Dorsolateral prefrontal cortex (tissue), 122 donors: ENCODE measurements at places on chromosomes 12 and 14. TPM values are rescaled to one million over a fixed set of nuclear protein-coding genes. Genes with fewer than 3 reads are reported as not detected.

The SPIC gene
- total RNA-seq: not detected

GRCh38 chr14:99539491-99539890, 58.3 kb downstream of the CCNK start:
- no peak for DNase-seq

DNA sequence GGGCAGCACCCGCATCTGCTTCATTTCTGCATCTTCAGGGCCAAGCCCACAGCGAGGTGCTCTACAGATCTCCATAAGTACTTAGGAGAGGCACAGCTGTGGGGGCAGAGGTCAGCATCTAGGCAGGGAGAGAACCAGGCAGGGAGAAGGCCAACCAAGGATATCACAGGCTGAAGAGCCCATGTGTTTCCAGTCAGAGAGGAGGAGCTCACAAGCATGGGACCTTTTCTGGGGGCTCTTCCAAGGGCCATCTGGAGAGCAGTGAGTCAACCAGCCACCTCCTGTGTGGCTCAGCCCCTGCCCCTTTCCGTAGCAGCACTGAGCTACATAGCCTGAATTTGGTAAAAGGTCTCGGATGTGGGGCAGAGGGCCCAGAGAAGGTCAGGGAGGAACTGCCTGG, 78.5 kb downstream of the ARL6IP4 start:
- DNase-seq: no peak

DNA sequence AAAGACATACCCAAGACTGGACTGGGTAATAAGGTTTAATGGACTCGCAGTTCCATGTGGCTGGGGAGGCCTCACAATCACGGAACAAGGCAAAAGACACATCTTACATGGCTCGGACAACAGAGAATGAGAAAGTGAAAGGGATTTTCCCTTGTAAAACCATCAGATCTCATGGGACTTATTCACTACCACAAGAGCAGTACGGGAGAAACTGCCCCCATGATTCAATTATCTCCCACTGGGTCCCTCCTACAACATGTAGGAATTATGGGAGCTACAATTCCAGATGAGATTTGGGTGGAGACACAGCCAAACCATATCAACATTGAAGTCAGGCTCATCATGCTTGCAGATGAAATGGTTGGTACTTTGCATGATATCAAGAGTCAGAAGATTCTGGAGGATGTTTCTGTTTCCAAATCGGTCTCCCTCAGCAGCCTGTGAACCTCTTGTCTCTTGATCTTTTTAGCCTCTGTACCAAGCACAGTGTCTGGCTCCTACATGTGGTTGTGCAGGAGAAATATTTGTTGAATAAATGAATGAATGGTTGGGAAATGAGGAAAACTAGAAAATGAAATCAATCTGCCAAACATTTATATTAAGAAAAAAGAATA, 98.6 kb downstream of the VRK1 start:
- DNase-seq: no peak

DNA sequence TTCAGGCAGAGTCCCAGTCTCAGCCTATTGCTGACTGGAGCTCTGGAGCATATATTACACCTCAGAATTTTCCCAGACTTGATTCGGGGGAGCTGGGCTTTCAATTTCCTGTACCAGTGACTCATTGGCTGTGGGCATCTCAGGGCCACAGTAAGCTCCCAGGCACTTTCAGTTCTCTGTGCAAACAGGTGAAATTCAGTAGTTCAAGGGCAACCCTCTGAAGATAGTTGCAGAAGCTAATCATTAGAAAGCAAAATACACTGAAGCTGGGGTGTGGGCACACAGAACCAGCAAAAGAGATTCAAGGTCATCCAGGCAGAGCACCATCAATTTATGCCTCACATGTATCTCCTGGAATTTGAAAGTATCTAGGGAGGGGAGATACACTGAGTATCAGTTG, 8.1 kb upstream of the NIN start:
- DNase-seq: no peak

GRCh38 chr12:28611449-28611848, 421.2 kb downstream of the CCDC91 start:
- DNase-seq: no peak

GRCh38 chr14:49966304-49966809, 73.5 kb downstream of the ARF6 start:
- no peak for DNase-seq

DNA sequence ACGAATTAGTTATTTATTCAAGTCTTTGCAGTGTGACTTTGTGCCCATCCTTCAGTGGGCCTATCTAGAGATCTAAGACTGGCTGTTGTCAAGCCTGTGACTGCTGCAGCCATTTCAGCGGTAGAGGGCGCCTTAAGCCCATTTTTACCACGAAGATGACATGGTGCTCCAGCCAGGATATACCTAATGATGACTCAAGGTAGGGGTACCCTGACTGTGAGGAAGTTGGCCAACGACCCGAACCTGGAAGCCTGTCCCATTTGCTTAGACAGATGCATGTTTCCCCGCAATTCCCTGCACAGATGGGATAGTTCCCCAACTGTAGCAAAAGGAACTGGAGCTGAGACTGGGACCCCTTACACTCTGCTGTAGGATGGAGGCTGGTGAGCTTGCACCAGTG, 41.3 kb downstream of the RAB3IP start:
- no peak for DNase-seq
